Peyer's patch (tissue), 4 donors: ENCODE measurements at places on chromosomes 3 and 15. TPM values are rescaled to one million over a fixed set of nuclear protein-coding genes. Genes with fewer than 3 reads are reported as not detected.

ITGB5 gene
- total RNA-seq: 128 TPM

STAC gene
- not detected for total RNA-seq

GRCh38 chr15:61598655-61599054, 369.6 kb upstream of the RORA start:
- H3K27me3 ChIP-seq: no peaks in the 10 kb centered on the region
- H3K4me3 ChIP-seq: no peak overlapping the region
- H3K4me1 ChIP-seq: no peaks in the 10 kb centered on the region

- H3K4me1 ChIP-seq: peaks cover 16% of the 10 kb centered on the region
- H3K27me3 ChIP-seq: no peaks in the 10 kb centered on the region
- DNase-seq: peak; percentile 89
- H3K4me3 ChIP-seq: no peak overlapping the region
- H3K27ac ChIP-seq: peak overlapping the region; percentile 56
These were observed 37.2 kb downstream of the BHLHE40 start for GRCh38 chr3:5016211-5017161.

DNA sequence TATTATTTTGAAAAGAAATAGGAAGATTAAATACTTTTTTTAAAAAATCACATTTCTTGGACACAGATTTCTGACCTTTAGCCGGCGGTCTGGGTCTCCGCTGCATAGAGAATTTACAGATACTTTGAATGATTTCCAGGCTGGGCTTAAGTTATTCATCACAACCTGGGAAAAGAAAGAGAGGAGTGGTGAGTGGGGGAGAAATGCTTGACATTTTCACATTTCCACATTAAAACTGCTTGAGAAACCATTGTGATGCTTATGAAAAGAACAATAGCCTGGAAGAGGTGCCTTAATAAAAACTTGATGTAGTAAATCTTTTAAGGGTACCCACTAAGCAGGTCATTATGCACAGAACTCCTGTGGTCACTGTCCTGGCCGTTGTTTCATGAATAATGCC, 166.8 kb upstream of the MRPL3 start:
- no peak overlapping the region for H3K4me3 ChIP-seq
- no peaks in the 10 kb centered on the region for H3K4me1 ChIP-seq
- no peaks in the 10 kb centered on the region for H3K27me3 ChIP-seq
- no peak overlapping the region for H3K27ac ChIP-seq
- no peaks in the 10 kb centered on the region for H3K36me3 ChIP-seq
